ENCODE measurements at places on chromosomes 4 and X.

- ATAC-seq = no peak
Observed at GRCh38 chr4:55258152-55258865, 87.7 kb upstream of the SRD5A3 start.

DNA sequence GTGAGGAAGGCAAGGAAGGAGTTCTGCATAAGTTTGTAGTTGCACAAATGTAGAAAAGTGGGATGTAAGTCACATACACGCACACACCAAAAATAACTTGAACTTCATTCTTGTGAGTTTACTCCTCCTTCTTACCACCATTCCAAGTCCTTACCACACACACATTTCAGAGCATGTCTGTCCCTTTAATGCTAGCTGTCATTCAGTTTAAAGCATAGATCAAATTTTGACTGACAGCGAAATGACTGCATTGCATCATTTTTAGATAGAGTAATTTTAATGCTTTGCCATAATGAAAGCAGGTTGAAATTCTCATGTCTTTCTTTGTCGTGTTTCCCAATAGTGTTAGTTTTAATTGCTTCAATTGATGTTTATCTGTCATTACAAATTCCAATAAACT is 629.6 kb upstream of the HTR2C start:
- no peak for ATAC-seq

- ATAC-seq = no peak
Observed at GRCh38 chr4:15348236-15348635, 79.6 kb upstream of the C1QTNF7 start.

DNA sequence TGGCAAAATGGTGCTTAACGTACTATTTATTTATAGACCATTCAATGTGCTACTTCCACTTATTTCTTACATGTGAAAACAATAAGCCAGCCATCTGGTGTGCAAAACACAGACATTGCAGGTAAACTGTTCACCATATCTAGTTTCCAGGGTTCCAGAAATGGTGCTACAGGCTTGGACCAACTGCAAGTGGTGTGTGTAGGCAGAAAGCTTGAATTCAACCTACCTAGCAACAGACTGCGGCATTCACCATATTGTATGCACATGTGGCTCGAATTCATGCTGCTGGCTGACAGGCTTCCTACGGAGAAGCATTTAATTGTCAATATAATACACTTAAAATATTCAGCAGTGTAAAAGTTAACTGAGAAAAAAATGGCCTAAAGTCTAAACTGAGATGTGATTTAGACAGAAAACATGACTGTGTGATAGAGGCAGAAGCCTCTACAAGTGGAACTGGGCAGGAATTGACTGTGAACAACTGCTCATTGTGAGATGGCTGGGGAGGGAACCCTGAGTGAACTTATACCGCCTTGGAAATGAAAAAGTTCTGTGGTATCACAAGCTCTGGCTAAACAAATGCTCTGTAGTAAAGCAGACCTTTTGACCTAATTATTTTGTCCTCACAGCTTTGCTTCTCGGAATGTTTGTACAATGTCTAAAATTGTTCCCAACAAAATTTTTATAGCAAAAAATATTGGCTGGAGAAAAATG is 434.7 kb downstream of the GRIA2 start:
- ATAC-seq = no peak

Data from esophagus mucosa (tissue), 1 donor.